ENCODE measurements at places on chromosomes 1 and 21.

- DNase-seq: no peak
These were observed 20.5 kb downstream of the ROR1 start for GRCh38 chr1:63794354-63794753.

DNA sequence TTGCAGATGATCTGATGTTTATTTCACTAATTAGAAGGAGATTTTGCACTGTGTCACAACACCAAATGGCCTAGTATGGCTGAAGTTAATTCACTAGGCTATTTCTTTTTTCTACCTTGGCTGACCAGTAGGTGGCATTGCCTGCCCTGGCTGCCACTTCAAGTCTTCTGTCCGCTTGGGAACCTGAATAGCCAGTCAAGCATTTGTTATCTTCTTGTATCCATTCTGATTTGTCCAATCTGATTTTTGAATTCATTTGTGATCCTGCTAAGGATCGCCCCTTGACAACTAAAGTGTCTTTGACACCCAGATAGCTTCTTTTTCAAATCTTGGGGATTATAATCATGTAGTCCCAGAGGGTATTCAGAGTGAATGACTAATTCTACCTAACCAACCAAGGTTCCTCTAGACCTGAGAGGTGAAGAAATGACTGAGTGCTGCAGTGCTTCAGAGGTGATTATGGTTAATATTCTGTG lies 99.4 kb downstream of the GIPC2 start:
- DNase-seq: peak; percentile 32

DNA sequence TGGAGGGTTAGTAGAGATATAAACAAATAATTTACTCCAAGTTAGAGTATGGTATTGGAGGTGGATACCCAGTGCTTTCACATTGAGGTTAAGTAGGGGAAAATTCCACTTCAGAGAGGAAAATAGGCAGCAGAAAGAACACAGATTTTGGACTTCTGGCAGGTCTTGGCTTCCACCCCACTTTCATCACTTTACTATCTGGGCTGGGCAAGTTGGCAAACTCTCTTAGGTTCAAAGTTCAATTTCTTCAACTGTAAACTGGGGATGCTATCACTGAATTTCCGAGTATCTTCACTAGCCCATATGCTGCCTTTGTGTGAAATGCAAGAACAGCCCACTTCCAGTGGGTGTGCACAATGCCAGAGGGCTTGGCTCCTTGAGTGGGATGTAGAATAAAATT lies 214.9 kb downstream of the GABPA start:
- DNase-seq: no peak

DNA sequence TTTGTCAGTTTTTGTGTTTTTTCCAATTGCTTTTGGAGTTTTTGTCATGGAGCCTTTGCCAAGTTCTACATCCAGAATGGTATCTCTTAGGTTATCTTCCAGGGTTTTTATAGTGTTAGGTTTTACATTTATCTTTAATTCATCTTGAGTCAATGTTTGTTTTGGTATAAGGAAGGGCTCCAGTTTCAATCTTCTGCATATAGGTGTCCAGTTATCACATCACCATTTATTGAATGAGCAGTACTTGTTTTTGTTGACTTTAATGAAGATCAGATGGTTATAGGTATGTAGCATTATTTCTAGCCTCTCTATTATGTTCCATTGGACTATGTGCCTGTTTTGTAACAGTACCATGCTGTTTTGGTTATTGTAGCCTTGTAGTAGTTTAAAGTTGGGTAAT lies 1233.1 kb downstream of the PLA2G4A start:
- DNase-seq: no peak

GRCh38 chr1:26689504-26689903 lies 6.3 kb upstream of the ARID1A start:
- no peak for DNase-seq

DNA sequence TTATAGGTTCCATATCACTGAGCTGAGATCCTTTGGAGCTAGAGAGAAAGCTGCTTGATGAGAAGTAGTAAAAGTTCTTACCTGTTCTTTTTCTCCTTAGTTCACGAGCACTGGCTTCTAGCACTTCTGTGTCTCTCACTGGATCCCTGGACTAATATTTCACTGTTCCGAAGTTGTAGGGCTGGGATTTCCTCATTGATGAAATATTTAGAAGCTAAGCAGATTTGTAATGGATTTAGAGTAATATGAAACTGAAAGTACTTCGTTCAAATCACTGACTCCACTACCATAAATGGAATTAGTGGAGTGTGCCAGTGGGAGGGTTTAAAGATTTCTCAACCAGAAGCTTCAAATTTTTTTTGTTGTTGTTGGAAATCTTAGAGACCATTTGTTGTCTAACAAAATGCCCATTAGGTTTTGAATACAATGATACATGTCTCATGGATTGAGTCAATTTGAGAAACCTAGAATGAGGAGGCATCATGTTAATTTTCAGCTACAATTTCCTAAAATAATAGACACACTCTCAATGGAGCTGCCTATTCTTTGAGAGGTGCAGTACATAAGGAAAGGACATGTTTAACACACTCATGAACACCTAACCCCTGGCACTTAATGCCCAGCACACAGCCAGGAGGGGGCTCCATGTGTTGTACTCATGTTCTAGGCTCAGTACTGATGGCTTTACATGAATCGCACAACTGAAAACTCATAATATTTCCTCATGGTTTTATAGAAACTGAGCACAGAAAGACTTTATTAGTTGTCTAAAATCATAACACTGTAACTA lies at the start of gene GBP1:
GBP1 (minus strand) TSS at position 130 of the 790 bp plus-strand sequence. CDS start 1,974 bp downstream, outside the sequence.
- DNase-seq: peak; percentile 62

GRCh38 chr21:14959343-14959742 lies 105.5 kb downstream of the NRIP1 start:
- no peak for DNase-seq

DNA sequence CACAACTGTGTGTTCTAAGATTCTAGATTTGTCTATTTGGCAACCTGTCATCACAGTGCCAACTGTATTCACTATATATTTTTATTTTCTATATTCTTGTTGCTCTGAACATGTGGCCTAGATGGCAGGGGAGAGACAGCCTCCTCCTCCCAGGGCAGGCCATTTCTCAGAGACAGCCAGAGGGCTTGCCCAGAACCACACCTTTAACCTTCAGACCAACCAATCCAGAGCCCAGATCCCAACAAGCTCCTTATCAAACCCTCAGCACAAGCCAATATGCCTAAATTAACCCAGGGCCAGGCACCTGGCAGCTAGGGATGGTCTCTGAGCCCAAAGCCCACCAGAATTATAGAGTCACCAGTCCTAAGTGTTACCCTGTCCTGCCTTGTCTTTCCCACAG lies 19.3 kb downstream of the TRIM11 start:
- DNase-seq: no peak

- DNase-seq: no peak
These were observed 138.4 kb downstream of the PLXNA2 start for GRCh38 chr1:208105756-208106155.

- DNase-seq: no peak
These were observed 49.2 kb upstream of the ABCG1 start for GRCh38 chr21:42169758-42170157.

DNA sequence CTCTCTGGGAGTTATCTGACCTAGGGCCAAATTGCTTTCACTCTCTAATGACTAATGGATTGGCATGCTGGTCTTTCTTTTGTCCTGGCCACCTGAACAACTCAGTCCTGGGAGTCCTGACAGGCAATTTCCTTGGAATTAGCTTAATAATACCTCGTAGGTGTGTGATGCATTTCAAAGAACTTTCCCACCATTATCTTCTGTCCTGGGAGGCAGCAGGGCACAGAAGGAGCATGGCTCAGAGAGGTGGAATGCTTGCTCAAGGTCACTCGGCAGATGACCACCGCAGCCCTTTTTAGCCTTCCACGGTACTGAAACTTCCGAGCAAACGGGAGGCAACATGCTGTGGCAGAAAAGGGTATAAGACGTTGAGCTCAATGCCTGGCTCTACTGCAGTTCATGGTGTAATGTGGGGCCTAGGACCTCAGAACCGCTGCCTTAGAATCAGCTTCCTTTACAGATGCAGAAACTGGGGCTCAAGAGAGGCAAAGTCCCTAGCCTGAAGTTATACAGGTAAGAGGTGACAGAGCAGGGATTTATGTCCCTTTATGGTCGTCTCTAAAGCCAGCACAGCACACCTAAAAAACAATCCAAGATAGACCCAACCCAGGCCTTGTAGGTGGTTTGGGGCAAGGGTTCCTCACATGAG lies 3.2 kb downstream of the ID3 start:
- no peak for DNase-seq

DNA sequence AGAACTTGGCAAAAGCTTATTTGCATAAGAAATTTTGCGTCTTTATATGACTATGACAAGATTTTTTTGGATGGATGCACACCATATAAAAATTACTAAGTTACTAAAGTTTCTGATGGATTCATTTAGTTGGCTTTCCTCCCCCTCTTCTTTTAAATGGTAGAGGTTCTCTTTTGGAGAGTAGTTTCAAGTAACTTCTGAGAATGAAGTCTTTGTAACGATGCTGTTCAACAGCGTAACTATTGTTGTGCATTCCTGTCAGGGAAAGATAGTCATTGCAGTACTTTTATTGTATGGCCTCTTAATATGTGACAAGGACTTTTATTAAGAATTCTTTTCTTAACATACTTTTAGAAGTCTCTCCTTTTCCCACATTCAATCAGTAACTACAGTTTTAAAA lies 16.0 kb downstream of the NFIA start:
- DNase-seq: no peak

DNA sequence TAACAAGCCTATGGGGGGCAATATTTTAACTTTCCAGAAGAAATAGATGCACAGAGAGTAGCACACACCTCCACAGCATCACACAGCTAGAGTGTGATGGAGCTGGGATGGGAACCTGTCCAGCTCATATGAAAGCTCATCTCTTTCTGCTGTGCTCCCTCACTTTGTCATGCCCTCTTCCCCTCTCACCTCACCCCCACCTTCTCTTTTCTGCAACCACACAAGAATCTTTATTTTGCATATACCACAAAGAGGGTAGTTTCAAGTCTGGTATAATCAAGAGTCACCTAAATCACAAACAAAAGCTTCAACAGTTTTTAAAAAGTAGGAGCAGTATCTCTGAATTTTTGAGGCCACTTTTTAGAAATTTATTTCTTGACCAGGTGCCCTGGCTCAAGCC lies 22.6 kb downstream of the FOXD2 start:
- no peak for DNase-seq

GRCh38 chr1:95431235-95431634 lies 197.2 kb downstream of the RWDD3 start:
- no peak for DNase-seq

DNA sequence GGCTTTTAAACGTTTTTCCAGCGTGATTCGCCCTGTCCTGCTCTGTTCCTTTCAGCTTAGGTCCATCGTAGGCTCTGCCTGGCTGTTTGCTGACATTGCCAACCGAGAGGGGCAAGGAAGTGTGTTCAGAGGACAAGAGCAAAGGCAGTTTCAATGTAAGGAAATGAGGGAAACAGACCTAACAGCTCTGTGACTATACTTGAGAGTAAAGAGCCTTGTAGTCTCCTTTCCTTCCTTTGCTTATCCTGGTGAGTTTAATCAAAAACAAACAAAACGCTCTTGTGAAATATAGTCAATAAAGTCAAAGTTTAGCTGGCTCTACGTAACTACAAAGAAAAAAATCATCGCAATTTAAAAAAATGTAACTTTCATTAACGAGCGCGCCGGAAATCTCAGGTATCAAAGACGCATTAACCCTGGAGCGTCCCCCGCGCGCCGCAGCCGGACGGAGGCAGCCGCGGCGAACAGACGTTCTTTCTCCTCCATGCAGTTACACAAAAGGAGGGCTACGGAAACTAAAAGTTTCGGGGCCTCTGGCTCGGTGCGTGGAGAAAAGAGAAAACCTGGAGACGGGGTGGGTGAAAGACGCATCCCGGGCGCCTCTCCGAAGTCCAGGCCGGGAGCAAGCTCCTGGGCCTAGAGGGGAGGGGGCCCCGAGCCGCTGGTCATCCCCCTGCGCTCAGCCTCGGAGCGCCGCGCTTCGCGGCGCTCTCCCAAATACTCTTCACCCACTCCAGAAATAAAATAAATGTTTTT lies 617 bp upstream of the ADGRL2 start:
- no peak for DNase-seq

DNA sequence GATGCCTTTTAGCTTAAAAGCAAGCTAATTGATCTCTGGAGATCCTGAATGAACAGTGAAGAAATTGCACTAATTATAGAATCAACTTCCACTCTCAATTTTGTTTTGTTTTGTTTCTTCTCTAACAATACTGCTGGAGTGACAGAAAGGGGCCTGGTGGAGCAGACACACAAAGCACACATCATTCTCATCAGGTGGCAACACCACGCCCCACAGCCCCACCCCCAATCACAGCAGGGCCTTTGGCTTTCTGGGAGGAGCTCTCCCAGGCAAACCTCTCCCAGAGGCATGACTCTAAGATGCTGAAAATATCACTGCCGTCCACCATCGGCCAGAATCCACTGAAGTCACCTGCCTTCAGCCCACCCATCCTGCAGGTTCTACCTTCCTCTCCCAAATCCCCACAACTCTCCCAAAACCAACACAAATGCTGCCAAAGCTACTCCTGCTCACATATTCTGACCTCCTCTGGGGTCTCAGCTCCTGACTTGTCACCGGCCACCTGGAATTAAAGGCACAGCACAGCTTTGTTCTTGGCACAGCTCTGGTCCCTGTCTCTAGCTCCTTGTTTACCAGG lies 120.7 kb downstream of the GRIK3 start:
- DNase-seq: no peak

DNA sequence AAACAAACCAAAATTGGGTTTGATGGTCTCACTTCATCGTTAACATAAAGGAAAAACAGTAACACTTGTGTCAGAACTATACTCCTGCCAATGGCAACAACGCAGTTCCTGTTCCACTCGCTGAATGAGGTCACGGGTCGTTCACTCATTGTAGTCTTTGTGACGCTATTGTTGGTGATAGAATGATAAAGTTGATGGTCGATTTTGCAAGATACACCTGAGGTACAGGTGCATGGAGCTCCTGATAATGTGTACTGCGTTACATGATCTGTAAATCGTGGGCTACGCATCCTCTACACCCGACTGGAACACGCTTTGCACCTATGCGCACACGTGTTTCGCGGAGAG lies 391 bp upstream of the CENPS start:
- DNase-seq: no peak

GRCh38 chr1:32546611-32547010 lies 7.4 kb downstream of the ZBTB8A start:
- no peak for DNase-seq

DNA sequence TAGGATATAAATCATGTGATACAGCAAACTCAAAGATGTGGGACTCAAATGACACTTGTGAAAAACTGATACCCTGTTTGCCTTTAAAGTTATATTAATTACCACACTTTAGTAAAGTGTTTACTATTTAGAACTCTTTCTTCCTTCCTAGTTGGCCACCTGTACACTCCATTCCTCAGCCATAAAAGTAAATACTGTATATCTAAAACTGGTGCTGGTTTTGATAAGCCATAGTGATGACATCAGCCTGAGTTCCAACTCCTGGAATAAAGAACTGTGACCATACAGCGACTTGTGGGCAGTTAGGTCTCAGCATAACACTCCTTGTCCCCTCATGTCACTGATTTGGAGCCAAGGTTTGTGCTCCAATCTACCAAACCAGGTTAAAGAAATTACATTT lies 2.8 kb downstream of the PTGER3 start:
- no peak for DNase-seq

All from kidney epithelial cell (primary cell).